ENCODE measurements at places on chromosomes 4 and X.

DNA sequence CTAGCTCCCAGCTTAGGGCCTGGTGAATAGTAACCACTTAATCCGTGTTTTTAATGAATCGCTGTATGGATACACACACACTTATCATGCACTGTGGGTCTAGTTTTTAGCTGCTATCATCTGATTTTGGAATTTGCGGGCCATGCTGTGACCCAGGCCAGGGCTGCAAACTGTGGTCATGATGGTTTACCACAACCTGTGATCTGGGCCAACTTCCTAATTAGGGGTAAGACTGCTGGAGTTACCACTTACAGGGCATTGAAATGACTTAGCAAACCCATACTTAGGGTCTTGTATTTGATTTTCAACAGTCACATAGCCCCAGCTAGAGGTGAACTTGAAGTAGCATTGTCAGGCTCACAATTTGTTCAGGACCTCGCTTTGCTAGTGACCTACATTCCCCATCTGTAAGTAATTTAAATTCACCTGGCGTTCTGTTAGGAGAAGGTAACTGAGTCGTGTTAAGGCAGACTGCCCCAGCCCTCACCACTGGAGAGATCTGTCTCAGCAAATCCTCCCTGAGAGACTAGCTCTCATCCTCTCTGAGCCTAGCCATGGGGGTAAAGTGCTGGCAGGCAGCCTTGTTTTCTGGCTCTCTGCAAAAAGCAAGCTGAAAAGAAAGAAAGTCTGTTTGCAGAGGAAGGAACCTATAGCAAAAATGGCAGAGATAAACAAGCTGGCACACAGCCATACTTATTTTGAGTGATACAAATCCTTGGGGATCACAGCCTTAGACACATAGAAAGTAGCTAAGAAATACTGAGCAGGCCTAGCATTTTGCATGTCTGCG is 33.8 kb upstream of the EGFL6 start:
- no peak for DNase-seq

GRCh38 chrX:150405006-150405405 is 41.9 kb downstream of the MAMLD1 start:
- no peak for DNase-seq

GRCh38 chr4:156475322-156475721 is 496.3 kb downstream of the PDGFC start:
- no peak for DNase-seq

- DNase-seq, result no peak
Observed at GRCh38 chr4:182809417-182810102, 107.6 kb downstream of the DCTD start.

- no peak for DNase-seq
Observed at GRCh38 chr4:1633993-1634392, 50.1 kb downstream of the FAM53A start.

- no peak for DNase-seq
Observed at GRCh38 chr4:105679186-105679585, 29.3 kb downstream of the INTS12 start.

- no peak for DNase-seq
Observed at GRCh38 chr4:45410701-45411210, 684.4 kb upstream of the GNPDA2 start.

- no peak for DNase-seq
Observed at GRCh38 chr4:122827879-122828601, 1.4 kb downstream of the FGF2 start.

- no peak for DNase-seq
Observed at GRCh38 chrX:67721321-67721720, 177.5 kb downstream of the AR start.

DNA sequence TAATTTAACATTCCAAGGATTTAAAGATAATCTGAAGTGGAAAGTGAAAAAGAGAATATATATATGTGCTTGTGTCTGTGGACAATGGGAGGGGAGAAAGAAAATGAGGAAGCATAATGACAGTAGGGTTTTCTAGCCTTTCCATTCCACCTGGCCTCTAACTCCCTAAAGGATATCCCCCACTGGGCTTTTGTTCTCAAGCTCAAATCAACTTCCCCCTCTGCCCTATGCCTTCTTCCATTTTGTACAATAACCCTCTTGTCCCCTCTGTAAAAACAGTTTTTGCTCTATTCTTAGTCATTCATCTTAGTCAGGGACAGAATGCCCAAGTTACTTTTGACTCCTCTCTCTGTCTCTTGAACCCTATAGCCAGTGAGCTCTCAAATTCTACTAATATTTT is 23.6 kb downstream of the ANTXR2 start:
- no peak for DNase-seq

DNA sequence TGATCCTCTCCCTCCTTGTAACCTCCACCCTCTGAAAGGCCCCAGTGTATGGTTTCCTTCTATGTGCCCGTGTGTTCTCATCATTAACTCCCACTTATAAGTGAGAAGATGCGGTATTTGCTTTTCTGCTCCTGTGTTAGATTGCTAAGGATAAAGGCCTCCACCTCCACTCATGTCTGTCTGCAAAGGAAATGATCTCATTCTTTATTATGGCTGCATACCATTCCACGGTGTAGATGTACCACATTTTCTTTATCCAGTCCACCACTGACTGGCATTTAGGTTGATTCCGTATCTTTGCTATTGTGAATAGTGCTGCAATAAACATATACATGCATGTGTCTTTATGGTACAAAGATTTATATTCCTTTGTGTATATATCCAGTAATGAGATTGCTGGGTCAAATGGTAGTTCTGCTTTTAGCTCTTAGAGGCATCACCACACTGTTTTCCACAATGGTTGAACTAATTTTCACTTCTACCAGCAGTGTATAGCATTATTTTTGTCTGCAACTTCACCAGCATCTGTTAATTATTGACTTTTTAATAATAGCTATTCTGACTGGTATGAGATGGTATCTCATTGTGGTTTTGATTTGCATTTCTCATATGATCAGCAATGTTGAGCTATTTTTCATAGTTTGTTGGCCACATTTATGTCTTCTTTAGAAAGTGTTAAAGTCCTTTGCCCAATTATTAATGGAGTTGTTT is 1030.9 kb downstream of the FSTL5 start:
- DNase-seq, result no peak
